ENCODE measurements at places on chromosomes 7 and 10.

DNA sequence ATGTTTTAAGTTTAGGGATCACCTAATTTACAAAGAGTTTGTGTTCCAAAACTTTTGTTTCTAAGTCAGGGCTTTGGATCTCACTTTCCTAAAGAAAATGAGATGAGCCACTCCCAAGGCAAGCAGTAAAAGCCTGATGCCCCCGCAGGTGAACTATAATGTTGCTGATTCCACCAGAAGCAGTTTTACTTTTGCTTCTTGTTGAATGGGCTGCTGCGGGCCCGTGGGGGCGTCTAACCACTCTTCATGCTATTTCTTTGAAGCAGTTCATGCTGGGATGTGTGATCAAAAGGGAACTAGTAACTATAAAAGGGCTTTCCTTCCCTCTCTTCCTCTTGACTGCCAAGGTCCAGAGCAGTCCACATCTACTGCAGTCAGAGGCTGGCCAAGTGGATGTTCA lies 118.7 kb upstream of the NEBL start:
- no peak for DNase-seq
- no peaks in the 10 kb centered on the region for H3K27me3 ChIP-seq
- H3K4me3 ChIP-seq: no peak overlapping the region
- H3K36me3 ChIP-seq: peaks cover 2% of the 10 kb centered on the region
- H3K27ac ChIP-seq: no peak overlapping the region
- peaks cover 2% of the 10 kb centered on the region for H3K4me1 ChIP-seq

DNA sequence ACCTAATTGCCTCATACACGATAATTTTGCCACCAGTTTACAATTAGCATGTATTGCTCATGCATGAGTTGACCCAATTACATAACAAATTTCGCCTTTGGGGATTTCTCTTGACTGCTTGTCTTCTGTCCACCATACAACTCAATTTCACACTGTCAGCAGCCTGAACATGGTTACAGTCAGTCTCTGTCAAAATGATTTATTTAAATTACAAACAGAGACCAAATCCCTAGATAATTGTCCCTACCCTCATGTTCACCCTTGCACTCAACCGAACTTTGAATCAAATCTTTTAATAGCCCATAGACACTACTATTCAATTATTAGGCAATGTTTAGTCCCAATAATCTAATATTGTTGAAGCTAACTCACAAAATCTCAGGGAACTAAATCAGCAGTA lies 59.7 kb upstream of the NEBL start:
- DNase-seq: no peak
- H3K4me1 ChIP-seq: peaks cover 21% of the 10 kb centered on the region
- H3K27me3 ChIP-seq: no peaks in the 10 kb centered on the region
- H3K27ac ChIP-seq: peak overlapping the region; percentile 41
- peaks cover 2% of the 10 kb centered on the region for H3K36me3 ChIP-seq

- no peak overlapping the region for H3K27ac ChIP-seq
- no peaks in the 10 kb centered on the region for H3K27me3 ChIP-seq
- H3K4me3 ChIP-seq: no peak overlapping the region
- H3K4me1 ChIP-seq: no peaks in the 10 kb centered on the region
- no peak for DNase-seq
Measured at GRCh38 chr10:47026301-47027107, 115.3 kb downstream of the PTPN20 start.

DNA sequence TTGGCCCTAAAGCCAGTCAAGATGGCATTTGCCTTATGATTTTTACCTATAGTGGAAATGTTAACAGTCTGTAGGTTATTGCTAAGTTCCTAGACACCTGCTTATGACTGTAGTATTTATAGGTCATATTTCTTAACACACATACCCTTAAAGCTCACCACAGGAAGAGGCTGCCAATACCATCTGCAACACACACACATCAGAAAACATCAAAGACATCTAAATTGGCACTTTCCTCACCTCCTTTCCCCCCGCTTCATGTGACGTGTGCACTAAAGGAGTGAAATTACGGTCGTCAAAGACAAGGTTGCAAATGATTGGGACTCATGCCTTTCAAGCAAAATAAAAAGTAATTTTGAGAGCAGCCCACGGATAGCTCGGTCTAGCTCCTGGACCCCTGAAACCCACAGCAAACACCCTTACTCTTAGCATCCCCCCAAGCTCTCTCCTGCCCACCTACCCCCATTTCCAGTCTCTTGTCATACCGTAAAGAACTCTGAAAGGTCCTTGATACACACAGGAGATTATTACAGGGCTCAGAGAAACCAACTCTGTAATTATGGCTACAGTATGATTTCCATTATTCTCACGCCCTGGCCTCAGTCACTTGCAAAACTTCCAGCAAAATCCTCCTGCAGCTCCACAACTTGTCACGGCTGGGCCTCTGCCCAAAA lies 90.5 kb downstream of the PLXNA4 start:
- no peak overlapping the region for H3K4me3 ChIP-seq
- H3K36me3 ChIP-seq: no peaks in the 10 kb centered on the region
- H3K4me1 ChIP-seq: peaks cover 2% of the 10 kb centered on the region

GRCh38 chr10:64081947-64082482 lies 560.8 kb downstream of the REEP3 start:
- H3K27me3 ChIP-seq: no peaks in the 10 kb centered on the region
- no peaks in the 10 kb centered on the region for H3K4me1 ChIP-seq
- H3K4me3 ChIP-seq: no peak overlapping the region
- no peak overlapping the region for H3K27ac ChIP-seq
- H3K36me3 ChIP-seq: no peaks in the 10 kb centered on the region
- DNase-seq: no peak

Data from neuronal stem cell (in vitro differentiated cells).